GM18507 (cell line): ENCODE measurements at places on chromosomes 3 and 15.

DNA sequence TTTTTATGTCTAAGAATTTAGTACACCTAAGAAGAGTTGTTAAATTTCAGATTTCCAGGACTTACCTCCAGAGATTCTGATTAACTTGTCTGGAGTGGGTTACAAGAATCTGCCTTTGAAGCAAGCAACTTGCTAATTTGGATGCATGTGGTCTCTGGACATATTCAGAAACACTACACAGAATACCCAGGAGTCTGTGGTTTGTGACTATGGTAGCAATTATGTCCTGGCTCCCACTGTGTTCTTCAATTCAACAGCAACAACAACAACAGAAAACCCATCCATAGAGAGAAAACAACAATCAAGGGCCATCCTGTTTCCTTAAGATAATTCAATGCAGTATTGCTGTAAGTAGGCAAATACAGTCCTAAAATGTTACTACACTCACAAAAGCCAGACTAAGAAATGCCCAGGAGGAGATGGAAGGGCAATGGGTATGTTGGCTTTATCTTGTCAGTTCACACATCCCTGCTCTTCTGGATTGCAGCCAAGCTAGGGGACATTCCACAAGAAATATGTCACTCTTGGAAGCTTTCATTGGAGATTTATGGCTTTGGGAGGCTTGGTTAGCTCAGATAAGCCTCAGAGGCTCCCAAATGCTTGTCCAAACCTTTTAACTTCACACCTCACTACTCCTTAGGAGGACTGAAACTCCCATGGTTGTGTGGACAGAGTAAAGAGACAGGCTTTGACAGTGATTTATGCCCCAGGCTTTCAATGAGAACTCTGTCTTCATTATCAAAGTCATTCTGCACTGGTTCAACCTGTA, 99.4 kb upstream of the MRPL3 start:
- no peak for DNase-seq

DNA sequence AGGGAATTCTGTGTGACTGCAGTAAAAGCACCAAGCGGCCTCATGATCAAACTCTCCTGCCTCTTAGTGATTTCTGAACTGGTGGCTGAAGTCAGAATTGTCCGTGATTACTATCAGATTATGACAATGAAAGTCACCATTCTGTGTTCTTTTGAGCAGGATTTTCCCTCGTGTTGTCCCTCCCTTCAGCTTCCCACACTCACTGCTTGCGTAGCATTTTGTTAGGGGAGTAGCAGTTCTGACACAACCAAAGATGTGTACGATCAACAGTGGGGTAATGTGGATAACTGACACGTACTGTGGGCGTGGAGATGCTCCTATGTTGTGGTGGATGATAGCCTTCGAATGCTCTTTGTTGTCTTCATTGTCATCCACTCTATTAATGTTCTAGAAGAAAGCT, 67.8 kb upstream of the ICE2 start:
- DNase-seq: no peak

DNA sequence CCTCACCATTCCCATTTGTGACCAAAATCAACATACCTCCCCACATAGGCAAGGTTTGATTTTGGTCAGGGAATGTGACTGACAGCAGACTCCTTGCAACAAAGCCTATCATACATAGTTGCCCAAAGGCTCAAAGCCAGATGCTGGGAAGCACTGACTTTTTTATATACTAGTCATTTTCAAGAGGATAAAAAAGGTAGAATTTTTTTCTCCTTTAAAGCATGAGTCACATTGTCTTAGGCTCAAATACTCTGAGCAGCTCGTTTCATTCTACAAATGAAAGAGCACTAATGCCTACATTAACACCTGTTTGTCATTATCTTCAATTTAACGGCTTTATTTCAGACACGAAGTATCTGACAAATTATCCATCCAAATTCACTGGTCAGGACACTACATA, 36.2 kb downstream of the ICE2 start:
- DNase-seq: no peak

DNA sequence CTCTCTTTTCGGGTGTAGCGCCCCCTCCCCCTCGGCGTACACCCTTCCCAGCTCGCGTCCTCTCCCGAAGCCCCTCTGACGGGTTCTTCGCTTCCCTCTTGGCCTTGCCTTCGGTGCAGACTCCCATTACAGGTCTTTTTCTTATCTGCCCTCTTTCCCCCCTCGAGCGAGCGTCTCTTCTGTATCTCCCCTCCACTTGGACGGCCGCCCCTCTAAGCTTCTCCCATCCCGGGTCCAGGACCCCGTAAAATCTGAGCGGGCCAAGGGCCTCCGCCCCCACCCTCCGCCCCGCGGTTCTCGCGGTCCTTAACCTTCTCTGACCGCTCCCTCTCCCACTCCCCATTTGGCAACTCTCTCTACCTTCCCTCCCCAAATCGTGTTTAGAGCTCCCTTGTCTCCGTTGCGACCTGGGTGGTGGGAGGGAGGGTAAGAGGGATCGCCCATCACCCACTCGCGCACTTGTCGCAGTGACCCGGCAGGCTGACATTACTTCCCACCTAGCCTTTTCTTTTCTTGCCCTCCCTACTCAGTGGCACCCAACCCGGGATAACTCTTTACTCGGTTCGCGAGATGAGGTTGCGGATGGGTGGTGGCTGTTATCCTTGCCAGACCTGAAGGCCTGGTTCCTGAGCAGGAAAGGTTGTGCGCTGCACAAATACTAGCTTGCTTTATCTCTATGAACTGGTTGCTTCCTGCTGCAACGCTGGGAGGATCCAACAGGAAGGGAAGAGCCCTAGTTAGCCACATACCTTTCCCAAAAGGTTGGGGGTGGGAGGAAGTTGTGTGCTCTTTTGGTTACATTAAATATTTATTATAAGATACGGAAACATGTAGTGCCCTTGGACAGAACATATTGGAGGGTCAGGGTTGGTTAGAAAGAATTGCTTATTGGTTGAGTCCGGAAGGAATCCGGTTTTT, 922 bp downstream of the RAB11A start:
- DNase-seq: no peak

DNA sequence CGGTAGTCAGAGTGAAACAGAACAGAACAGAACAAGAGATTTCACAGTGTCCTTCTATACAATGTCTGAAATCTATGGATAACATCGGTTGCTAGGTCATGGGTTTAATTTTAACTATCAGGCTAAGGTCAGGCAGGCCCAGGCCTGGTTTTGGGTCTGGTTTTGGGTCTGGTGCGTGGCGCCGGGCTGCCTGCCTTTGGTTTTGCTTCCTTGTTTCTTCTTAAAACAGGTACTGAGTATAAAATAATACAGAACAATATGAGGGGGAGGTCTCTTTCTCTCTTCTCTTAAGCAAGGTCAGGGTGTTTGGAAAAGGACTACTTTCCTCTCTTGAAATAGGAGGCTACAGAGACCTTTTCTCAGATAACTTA, 1.4 kb downstream of the AEN start:
- no peak for DNase-seq

DNA sequence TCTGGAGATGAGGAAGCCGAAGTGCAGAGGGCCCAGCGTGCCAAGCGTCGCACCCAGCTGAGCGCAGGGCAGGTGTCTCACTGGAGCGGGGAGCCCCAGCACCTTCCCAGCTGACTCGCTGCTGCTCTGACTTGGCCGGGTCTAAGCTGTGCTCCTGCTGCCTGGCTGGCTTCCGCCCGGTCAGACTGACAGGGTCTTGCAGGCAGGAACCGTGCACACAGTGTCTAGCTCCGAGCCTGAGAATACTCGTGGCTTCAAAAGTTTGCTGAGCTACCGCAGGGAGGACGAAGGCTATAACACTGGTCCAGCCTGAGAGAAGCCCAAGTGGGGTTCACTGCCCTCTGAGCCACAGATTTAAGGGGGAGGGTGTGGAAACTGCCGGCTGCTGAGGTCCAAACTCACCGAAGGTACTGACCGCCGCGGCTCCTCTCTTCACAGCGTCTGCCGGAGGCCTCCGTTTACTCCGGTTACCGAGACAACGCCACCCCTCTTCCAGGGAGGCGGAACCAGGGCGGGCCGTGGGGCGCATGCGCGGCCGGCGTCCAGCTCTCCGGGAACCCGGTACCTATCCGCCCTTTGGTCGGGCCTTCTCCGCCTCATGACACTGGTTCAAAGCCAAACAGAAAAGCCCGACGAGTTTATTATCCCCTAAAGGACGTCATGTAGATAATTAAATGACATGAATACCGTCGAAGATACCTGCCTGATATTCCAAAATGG, at the start of gene CFAP44:
CFAP44 (minus strand) TSS at position 443 of the 720 bp plus-strand sequence. CDS start 7,829 bp downstream, outside the sequence.
- no peak for DNase-seq

DNA sequence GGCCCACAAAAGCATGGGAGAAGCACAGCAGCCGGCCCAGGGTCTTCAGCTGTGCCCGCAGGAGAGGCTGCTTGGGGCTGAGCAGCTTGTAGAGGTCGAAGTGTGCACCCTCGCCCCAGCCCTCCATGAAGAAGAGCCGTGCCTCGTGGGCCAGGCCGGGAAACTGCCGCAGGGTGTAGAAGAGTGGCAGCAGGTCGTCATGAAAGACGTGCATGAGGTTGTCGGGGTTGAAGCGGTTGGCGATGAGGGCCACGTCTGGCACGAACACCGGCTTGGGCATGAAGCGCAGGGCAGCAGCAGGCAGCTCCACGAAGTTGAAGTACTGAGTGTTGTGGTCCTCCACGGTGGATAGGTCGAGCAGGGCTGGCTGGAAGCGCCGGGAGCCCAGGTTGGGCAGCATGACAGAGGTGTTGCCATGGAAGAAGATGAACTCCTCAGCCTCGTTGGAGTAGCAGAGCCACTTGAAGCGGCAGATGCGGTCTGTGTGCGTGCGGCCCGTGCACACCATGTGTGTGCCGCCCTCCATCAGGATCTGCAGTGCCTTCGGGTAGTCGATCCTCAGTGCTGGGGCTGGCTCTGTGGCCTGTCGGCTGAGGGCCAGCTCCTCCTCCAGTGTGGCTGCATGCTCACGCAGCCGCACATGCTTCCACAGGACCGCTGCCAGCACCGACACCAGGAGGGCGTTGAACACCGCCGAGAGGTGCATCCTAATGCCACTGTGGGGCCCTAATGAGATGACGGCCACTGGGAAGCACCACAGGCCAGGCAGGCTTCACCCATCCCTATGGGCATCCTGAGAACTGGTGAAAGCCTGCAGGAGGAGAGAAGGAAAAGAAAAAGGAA, 24.9 kb downstream of the POMGNT2 start:
- DNase-seq: no peak

GRCh38 chr3:58071480-58071971, 63.3 kb downstream of the FLNB start:
- no peak for DNase-seq

DNA sequence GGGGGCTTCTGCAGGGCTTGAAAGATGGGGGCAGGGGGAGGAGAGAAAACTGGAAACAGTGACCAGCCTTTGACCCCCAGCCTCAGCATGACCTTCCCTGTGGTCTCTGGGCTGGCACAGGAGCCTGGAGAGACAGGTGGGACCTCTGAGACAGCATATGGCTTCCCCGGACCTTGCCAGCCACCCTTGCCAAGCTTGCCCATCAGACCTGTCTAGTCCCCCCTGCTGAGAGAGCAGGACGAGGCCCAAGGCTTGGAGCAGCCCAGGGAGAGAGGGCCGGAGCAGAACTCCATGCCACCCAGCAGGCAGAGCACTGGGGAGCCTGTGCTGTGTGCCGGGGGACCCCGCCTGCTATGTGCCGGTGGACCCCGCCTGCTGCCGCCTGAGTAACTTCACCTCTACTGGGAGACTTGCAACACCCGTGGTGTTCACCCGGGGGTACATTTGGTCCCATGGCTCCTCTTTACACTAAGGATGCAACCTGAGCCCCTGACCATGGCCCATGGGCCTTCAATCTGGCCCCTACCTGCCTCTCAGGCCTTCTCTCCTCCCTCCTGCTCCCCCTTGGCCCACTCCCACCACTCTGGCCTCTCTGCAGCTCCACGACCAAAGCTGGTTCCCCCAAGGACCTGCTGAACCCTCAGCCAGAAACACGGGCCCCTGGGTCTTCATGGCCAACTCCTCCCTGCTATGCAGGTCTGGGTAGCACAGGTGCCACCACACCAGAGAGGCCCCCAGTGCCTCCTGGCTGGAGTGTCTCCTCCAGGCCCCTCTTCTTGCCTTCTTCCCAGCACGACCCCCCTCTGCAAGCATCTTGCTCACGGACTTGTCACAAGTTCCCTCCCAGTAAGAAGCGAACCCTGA, 21.1 kb upstream of the SLC41A3 start:
- DNase-seq: no peak

- no peak for DNase-seq
Measured at GRCh38 chr3:46709721-46710120, 7.9 kb downstream of the PRSS50 start.
